ENCODE measurements at places on chromosomes 4 and X.
A peak's percentile ranks its signal among the peaks of the same experiment; 100 is the strongest.

DNA sequence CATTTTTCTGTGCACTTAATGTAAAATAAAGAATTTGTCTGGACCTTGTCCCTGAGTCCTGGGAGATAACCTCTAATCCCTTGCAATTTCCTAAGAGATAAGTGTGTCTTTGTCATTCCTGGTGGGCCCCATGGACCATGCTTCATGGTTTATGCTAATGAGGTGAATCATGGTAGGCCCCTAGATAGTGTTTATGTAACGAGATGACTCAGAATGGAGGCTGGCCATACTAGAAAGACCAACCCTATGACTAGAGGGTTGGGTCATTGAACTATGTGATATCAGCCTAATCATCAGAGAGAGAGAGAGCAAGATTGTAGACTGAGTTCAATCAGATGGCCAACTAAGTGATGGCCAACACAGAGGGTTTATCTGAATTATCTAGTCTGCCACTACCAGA lies 64.2 kb upstream of the NHSL2 start:
- DNase-seq, result peak; percentile 56

DNA sequence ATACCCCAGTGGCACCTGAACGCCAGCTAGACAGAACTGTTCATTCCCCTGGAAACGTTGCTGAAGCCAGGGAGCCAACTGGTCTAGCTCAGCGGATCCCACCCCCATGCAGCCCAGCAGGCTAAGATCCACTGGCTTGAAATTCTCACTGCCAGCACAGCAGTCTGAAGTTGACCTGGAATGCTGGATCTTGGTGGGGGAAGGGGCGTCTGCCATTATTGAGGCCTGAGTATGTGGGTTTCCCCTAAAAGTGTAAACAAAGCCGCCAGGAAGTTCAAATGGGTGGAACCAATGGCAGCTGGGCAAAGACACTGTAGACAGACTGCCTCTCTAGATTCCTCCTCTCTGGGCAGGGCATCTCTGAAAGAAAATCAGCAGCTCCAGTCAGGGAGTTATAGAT lies 213.0 kb downstream of the NKX6-1 start:
- no peak for DNase-seq

GRCh38 chr4:189162888-189163287 lies 777.8 kb upstream of the FRG1 start:
- no peak for DNase-seq

DNA sequence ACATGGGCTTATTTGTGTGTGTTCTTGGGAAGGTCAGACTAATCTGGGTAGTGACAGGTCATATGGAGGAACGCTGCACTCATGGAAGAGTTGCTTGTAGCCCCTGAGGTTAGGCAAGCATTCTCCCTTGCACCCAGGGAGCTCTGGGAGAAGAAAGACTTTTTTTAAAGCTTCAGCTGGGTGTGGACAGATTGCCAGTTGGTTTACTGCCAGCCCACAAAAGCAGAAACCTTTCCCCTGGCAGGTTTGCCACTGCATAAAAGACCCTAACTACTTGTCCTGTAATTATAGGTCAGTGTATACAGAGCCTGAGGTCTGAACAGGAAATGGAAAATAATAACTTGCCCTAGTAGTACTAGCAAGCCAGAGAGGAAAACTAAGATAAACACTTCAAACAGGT lies 7.4 kb upstream of the NFKB1 start:
- no peak for DNase-seq

DNA sequence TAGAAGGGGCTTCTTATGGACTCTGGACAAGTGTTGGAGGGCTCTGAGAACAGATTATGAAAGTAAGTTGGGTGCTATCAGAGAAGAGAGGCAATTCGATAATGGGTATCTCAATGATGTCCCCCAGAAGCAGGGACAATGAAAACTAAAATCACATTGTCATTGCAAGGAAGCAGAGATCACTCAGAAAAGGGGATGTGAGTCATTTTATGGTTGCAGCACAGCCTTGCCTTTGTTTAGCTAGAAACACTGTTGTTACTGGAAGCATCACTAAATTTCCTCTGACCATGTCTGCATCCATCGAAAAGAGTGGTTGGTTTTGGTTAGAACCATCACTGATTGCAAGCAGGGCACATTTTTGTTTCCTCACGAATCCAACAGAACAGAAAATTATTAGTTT lies 246.8 kb upstream of the NWD2 start:
- no peak for DNase-seq

GRCh38 chr4:150251752-150252190 lies 173.5 kb downstream of the DCLK2 start:
- no peak for DNase-seq

DNA sequence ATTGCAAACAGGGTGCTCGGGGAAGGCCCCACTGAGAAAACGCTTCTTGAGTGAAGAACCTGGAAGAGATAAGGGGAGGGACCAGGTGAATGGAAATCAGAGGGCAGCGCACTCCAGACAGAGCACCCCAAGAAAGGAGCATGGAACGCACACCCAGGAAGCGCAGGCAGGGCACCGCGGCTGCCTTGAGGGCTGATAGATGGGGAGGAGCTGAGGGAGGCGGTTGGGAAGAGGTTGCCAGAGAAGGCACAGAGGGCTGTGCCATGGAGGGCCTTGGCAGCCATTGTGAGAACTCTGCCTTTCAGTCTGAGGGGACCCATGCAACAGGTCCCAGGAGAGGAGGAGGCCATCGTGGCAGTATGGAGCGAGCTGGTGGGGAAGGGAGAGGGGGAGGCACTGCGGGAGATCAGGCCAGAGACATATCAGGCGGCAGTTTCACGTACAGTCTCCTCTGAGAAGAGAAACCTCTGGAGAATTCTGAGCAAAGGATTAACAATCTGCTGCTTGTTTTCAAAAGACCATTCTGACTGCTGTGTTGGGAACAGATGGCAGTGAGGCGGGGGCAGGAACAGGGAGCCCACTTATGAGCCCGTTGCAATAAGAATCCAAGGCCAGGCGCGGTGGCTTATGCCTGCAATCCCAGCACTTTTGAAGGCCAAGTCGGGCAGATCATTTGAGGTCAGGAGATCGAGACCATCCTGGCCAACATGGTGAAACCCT lies 83.7 kb downstream of the PCYT1B start:
- no peak for DNase-seq

DNA sequence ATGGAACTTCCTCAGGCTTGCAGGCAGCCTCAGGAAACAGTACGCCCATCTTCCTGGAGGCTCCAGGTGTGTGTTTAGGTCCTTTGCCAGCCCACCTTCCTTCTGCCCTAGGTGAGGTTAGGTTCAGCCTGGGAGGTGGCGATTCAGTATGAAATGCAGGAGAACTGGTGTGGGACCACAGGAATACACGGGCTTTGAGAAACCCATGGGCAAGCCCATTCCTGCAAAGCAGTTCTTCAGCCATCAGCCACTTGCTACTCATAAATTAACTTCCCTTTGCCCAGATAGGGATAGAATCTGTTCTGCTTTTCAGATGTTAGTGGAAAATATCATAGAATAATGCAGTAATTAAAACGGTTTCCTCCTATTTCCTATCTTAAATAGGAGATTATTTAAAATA lies 32.2 kb downstream of the TBC1D14 start:
- DNase-seq, result no peak

DNA sequence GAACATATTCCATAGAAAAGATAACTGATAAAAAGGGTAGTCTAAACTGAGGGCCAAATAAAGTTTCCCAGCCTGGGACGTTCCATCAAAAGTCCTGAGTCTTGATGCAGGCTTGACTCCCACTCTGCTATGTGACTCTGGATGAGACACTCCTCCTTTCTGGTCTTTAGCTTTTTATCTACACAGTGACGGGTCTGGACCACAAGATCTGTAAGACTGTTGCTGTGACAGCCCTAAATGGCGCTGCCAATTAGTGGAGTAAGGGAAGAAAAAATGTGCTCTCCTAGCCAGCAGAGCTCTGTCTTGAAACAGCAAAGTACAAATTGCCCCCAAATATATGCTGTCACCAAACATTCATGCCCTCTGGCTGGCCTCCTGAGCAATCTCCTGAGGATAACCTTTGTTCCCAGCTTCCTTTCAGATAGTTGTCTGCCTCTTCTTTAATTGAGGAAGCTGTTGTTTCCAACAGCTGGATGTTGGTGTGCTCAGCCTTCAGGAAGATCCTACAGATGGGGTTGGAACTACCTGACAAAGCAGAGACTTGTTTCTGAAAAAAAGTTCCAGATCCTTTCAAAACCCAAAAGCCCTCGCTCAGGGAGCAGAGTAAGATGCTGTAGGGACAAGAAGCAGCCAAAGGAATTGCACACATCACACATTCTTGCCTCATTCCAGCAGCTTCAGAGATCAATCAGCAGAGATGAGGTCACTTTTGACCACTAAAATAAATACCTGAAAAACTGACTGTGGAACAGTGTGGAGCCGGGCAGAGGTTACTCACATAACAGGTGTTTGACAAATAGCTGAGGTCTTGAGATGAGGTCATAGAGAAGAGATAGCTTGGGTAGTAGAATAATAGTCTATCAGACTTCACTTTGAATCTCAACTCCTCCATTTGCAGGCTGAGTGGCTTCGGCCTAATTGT lies 383.4 kb upstream of the FGF13 start:
- DNase-seq, result no peak

- no peak for DNase-seq
These were observed 77.0 kb upstream of the MXD4 start for GRCh38 chr4:2338754-2339457.

- DNase-seq, result no peak
These were observed 68.0 kb downstream of the YIPF7 start for GRCh38 chr4:44583393-44583792.

GRCh38 chr4:140743194-140743931 lies 12.8 kb downstream of the TBC1D9 start:
- peak; percentile 57 for DNase-seq

DNA sequence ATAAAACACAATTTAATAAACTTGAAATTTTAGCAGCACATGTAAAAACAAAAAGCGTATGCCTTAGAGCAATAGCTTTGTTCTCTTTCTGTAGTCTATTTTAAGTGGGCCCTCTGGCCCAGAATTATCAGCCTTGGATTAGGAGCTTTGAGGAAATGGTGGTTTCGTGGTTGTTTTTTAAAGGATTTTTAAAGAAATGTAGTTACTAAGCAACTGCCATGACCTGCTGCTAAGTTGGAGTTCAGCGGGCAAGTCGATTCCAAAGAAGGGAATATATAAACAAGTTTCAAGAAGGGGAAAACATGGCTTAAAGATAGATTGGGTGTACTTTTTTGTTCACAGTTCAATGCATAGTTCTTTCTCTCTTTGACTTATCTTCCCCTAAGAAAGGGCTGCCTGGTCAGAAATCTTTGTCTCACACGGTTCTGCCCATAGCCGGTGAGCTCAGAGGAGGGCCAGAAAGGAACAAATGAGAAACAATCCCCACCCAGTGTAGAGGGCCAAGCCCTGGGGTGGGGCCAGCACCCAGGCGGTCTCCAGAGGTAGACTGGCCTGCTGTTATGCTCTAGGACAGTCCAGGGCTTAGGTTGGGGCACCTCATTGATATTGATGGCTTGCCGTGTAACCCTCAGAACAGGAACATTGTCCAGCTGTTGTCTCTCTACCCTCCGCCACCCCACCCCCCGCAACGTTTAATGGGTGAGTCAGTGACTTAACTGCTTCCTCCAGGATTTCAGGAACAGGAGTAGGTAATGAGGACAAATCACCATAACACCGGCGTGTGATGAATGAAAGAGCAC lies 32.5 kb downstream of the DLG3 start:
- DNase-seq, result peak; percentile 46

DNA sequence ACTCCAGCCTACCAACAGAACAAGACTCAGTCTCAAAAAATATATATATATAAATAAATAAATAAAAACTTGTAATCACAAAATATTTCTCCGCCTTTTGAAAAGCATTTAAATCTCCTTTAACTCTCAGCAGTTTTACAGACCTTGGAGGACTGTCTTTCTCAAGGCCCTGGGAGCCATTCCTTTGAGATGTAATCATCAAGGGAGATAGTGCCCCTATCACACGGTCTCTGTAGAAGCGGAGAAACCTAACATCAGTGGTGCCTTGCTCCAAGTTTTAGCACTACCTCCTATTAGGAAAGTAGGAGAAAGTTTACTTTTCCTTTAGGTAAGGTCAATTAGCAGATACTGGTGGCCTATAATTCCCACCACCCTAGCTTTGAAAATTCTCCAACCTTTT lies 58.5 kb downstream of the ANTXR2 start:
- peak; percentile 19 for DNase-seq

- no peak for DNase-seq
These were observed 88.9 kb downstream of the GPR143 start for GRCh38 chrX:9676738-9677097.

GRCh38 chr4:38190717-38191178 lies 230.6 kb downstream of the PTTG2 start:
- DNase-seq, result peak; percentile 94

DNA sequence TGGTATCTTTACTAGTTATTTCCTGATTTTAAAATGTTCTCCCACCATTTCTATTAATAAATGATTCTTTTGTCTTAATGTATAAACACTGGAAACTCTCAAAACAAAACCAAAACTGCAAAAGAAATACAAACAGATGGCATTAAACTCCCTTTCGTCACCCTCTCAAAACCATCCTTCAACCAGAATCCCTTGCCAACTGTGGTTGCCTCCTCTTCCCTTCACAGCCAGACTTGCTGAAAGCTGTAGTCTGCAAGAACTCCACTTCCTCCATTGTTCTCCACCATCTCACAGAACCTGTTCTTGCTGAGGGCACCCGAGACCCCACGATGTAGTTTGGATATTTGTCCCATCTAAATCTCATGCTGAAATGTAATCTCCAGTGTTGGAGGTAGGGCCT lies 96.5 kb downstream of the WWC2 start:
- no peak for DNase-seq

DNA sequence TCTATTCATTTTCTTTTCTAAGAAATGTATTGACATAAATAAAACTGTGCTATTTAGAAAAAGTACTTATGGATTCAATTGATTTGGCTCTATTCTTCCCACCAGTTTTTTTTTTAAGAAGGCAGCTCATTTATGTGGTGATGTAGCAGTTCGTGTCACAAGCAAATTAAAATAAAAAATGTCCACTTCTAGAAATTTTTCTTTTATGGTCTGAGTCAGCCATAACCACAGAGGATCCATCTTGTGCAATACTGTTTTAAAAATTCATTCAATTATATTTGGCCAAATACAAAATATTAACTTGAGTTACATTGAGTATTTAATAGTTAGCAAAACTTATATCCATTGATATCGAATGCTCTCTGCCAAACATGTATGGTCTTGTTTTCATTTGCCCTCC lies 207.9 kb upstream of the FAT1 start:
- DNase-seq, result peak; percentile 62

DNA sequence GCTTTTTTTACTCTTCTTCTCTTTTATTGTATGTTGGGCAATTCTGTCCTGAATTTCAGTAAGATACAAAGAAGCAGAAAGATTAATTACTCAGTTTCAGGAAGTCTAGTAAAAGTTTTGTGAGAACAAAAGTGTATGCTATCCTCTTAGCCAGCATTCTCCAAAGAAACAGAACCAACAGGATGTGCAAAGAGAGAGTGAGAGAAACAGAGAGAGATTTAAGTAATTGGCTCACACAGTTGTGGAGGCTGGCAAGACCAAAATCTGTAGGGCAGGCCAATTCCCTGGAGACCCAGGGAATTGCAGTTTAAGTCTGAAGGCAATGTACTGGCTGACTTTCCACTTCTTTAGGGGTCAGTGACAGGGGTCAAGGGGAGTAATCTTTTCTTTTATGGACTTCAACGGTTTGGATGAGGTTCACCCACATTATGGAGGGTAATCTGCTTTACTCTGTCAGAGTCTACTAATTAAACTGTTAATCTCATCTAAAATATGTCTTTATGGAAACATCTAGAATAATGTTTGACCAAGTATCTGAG lies 59.2 kb upstream of the SLC39A8 start:
- no peak for DNase-seq

Data from fibroblast of skin of back (primary cell).